Dermis microvascular lymphatic vessel endothelial cell (primary cell): ENCODE measurements at places on chromosomes 4 and X.

- DNase-seq = peak; percentile 46
Observed at GRCh38 chrX:106898462-106898861, 4.7 kb downstream of the RIPPLY1 start.

DNA sequence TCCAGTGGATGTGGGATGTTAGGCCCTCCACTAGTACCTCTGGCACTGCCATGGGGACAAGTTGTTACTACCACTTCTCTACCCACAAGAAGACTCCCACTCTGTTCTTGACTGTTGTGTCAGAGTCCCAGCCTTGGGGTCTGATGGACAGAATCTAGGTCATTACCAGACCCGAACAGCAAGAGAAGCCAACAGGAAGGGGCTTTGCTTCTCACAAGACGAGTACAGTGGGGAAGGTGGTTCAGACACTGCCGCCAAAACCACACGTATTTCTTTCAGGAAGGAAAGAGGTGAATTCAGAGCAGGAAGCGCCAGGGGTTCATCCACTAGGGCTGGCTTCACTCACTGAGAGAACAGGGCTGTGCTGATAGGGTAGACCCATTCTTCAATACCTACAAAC, 161.3 kb upstream of the KIT start:
- no peak for DNase-seq

- DNase-seq = no peak
Observed at GRCh38 chrX:56268888-56269287, 36.7 kb downstream of the KLF8 start.

GRCh38 chrX:9644335-9644734, 121.3 kb downstream of the GPR143 start:
- no peak for DNase-seq

DNA sequence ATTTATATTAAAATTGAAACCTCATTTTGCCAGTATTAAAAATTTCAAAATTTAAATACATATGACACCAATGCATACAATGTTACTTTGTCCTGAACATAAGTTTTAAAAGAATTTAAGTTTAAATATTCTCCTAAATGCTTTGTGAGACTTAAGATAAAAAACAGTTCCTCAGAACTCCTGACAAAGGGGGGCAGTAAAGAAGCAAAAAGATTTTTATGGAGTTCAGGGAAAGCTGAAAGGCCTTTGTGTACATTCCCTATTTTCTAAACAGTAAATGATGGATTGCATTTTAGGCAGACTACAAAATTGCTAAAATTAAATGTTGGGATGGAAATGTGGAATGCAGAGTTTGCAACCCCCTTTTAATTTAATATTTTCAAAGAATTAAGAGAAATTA, 81.7 kb downstream of the SNCA start:
- peak; percentile 17 for DNase-seq

DNA sequence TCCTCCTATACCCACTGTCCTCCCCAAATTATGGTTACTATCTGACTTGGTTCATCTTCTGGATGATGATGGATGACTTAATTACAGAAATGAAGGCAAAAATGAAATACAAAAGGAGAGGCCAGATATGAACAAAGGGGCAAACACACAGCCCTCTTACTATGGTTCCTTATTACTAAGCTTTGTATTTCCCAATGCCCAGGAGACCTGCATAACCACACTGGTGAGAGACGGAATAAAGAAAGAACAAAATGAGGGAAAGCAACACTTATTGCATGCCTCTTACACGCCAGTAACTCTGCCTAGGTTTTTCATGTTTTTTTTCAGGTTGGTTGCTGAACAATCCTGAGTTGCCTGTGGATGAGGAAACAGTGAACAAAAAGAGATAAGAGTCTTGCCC, 120.5 kb downstream of the SLC10A7 start:
- no peak for DNase-seq

- no peak for DNase-seq
Observed at GRCh38 chr4:182194091-182194824, 48.9 kb upstream of the TENM3 start.

DNA sequence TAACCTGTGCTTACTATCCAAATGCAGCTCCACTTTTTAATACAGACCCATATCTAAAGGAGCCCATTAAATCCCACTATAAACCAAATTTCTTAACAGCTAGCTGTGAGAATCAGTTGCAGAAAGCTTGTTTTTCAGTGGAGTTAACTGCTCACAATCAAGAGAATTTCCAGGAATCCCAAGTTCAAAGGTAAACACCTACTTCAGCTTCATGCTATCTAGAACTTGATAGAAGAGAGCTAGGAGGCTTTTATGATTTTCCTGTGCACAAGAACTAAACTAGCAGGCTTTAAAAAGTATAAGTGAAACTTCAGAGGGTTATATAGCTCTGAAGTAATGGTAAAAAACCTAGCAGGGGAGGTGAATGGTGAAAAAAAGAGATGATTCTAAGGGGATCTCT, 96.2 kb upstream of the PABPC4L start:
- no peak for DNase-seq

- no peak for DNase-seq
Observed at GRCh38 chr4:2923141-2923551, 40.1 kb downstream of the NOP14 start.

DNA sequence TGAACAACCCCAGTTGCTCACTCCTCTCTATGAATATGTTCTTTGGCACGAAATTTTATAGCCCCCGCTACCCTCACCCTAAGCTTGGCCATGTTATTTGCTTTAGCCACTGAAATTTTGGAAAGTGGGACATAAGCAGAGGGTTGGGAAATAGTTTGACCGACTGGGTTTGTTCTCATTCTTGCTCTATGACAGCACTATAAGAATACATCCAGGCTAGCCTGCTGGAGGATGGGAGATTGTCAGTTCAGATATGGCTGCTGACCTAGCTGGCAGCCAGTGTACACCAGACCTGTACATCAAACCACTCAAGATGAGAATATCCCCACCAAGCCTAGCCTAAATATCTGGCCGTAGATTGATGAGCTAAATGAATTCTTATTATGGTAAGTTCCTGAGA, 298.1 kb downstream of the PDGFC start:
- DNase-seq = no peak

- no peak for DNase-seq
Observed at GRCh38 chrX:25198253-25198652, 182.5 kb upstream of the ARX start.

DNA sequence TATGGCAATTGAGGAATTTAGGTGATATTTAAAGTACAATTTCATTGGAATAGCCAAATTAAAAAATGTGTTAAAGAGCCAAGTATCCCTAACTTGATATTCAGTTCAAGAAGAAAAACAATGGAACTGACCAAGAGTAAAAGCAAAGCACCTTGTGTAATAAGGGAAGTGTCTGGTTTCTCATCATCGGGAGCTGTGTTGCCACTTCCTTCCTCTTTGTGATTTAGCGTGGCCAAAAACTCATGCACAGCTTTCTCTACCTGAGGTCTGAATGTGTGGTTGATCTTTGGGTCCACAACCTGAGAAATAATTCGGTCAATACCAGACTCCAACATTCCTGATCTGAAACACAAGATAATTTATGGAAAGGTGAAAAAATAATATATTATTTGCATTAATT, 12.4 kb downstream of the BOD1L1 start:
- no peak for DNase-seq

- DNase-seq = no peak
Observed at GRCh38 chr4:2036866-2037265, 22.3 kb upstream of the NAT8L start.

- DNase-seq = no peak
Observed at GRCh38 chr4:15649914-15650545, 5.1 kb downstream of the FBXL5 start.

DNA sequence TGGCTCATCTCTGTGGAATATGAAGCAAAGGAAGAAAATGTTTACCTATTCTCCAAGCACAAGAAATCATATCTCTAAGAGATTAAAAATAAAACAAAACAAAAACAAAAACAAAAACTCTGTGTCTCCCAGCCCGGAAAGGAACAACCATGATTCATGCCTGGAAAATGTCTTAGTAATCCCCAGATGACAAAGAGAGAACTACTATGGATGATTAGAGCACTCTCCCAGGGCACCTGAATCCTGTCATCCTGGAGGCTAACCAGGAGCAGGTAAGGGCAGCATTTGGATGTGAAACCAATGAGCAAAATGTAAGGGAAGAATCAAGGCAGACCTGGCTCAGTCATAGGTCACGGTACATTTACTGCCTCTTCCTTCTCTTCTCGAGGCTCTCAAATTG, 1.7 kb upstream of the AKAP4 start:
- DNase-seq = peak; percentile 7

GRCh38 chr4:72031868-72032608, at the start of gene NPFFR2:
Gene NPFFR2, plus strand, starts transcription at chr4:72032000. Its CDS starts 96,592 bp downstream, at chr4:72128592.
- no peak for DNase-seq

- no peak for DNase-seq
Observed at GRCh38 chr4:185235119-185235842, 25.9 kb downstream of the SNX25 start.

DNA sequence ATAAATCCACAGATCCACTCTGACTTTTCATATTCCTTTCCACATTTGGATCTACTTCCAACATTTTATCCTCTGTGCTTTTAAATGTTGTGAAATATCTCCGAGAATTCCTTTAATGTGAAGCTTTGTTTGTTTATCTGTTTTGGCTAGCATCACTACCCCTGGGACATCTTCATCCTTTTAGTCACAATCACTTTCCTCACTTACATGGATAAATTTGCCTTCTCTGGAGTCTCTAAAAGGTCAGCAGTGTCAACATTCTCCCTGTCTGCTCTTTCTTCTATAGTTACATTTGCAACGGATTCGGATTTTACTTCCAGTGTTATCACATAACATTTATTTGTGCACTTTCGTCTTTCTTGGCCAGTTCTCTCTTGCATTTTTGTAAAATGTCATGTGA, 34.2 kb upstream of the LRAT start:
- no peak for DNase-seq

DNA sequence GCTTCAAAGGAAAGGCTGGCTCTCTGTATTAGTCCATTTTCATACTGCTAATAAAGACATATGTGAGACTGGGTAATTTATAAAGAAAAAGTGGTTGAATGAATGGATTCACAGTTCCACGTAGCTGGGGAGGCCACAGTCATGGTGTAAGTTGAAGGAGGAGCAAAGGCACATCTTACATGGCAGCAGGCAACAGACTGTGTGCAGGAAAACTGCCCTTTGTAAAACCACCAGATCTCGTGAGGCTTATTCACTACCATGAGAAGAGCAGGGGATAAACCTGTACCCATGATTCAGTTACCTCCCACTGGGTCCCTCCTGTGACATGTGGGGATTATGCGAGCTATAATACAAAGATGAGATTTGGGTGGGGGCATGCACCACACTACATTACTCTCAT, 1486.6 kb downstream of the PCDH7 start:
- no peak for DNase-seq

- no peak for DNase-seq
Observed at GRCh38 chr4:52566136-52567031, 92.7 kb downstream of the USP46 start.

- DNase-seq = no peak
Observed at GRCh38 chr4:118557298-118557851, 127.8 kb upstream of the METTL14 start.

- no peak for DNase-seq
Observed at GRCh38 chrX:111283446-111283845, 13.2 kb upstream of the CAPN6 start.

- no peak for DNase-seq
Observed at GRCh38 chr4:90546114-90546513, 418.9 kb downstream of the CCSER1 start.

- DNase-seq = no peak
Observed at GRCh38 chr4:70187216-70187615, 8.3 kb upstream of the ODAM start.

- DNase-seq = no peak
Observed at GRCh38 chr4:114284629-114285028, 305.2 kb upstream of the ARSJ start.

DNA sequence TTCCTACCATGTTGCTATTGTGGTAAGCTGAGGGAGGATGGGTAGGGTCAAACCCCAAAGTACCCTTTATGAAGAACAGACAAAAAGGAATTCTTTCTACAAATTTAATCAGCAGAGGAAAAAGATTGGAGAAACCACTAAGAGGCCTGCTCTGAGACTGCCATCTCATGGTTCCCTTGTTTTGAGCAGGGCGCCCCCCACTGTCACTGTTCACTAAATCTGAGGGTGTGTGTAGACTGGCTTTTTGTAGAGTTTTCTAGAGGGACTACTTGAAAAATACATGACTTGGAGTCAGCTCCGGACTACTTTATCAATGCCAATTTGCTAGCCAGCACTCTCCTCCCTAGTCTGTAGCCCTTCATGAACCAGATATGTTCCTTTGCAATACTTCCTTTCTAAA, 324.8 kb downstream of the FRMPD4 start:
- no peak for DNase-seq

- no peak for DNase-seq
Observed at GRCh38 chrX:54530357-54530900, 410 bp downstream of the GNL3L start.

DNA sequence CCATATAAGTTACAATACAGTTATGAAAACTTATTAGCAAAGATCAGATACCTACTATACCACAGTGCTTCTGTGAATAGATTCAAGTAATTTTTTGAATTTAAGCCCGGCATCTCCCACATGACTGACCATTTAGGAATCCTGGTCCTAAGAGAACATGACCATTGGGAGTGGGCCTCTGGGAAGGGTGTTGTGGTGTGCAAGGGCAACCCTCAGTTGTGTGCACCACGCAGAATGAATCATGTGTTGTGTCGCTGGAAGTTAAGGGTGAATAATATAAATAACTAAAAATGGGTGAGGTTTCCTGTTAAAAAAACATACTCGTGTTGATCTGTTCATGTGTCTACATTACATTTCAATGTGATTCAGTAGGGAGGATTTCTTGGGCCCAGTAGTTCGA, 15.5 kb downstream of the CPE start:
- DNase-seq = no peak

DNA sequence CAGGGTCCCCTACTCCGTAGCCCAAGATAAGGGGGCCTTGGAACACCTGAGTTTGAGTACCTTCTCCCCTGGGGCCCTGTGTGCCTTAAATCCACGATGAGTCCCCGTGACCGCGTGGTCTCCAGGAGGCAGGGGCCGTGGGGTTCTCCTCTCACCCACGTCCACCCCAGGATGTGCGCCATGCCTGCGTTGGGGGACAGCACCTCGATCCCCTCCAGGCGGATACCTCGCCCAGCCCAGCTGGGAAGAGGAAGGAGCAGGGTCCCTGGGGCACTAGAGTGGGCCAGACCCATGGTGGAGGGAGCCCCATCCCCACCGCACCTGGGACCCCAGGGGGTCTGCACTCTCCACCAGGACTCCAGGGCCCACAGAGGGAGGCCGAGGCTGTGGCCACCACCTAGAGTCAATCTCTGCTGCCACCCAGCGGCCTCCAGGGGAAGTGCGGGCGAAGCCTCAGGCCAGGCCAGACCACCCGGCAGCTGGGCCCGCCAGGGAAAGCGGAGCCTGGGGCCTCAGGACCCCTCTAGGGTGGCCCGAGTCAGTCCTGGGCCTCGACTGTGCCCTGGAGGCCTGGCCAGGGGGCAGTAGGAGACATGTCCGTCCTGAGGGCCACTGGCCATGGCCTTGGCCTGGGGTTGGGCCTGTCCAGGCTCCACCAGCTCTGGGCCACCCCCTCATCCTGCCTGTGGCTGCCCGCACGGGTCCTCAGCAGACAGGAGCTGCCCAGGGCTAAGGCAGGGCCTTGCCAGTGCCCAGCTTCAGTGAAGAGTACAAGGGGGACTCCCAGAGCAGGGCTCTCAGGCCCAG, 55.0 kb downstream of the FAM53A start:
- peak; percentile 25 for DNase-seq

- DNase-seq = peak; percentile 33
Observed at GRCh38 chr4:73856518-73856917, 3.4 kb downstream of the PF4V1 start.

GRCh38 chr4:55038176-55038890, 87.1 kb downstream of the KDR start:
- peak; percentile 67 for DNase-seq
